Urothelium cell line (cell line): ENCODE measurements at places on chromosomes 1 and 21.

GRCh38 chr1:78005755-78006154 lies 1.0 kb downstream of the DNAJB4 start:
- peak; percentile 28 for DNase-seq

DNA sequence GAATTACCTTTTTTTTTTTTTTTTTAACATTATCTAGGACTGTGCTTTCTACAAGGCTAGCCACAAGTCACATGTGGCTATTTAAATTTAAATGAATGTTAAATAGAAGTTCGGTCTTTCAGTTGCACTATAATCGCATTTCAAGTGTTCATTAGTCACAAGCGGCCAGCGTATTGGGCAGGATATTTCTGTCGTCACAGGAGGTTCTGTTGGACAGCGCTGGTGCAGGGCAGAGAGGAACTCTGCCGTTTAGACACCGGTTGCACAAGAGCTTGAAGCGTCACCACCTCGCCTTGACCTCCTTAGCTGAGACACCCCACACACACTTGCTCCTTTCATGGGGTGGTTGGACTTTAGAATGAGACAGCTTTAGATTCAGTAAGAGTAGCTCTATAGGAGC lies 64.1 kb downstream of the BACE2 start:
- DNase-seq: no peak

GRCh38 chr1:209048941-209049669 lies 534.4 kb upstream of the CAMK1G start:
- DNase-seq: peak; percentile 65

DNA sequence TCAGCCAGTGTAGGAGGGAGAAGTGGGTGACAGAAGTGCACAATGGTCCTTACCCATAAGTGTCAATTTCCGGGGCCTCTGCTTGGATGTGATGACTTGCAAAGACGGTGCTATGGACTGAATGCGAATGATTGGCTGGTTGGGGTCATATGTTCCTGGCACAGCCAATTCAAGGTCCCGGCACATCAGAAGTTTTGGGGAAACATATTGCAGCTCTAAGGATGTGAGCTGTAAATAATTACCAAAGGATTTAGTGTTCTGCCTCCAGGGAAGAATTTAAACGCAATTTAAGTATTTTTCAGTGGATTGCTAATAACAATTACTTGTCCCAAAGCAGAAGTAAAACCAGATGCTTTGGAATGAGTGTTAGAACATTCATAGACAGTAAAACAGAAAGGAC lies 26.9 kb upstream of the EXOSC10 start:
- no peak for DNase-seq

- DNase-seq: no peak
Observed at GRCh38 chr1:101237229-101237837, 514 bp downstream of the S1PR1 start.

- no peak for DNase-seq
Observed at GRCh38 chr1:54681358-54681757, 34.3 kb upstream of the TTC4 start.

- no peak for DNase-seq
Observed at GRCh38 chr21:16476056-16476825, 746.5 kb downstream of the USP25 start.

- no peak for DNase-seq
Observed at GRCh38 chr1:18139198-18139981, 31.8 kb downstream of the IGSF21 start.

DNA sequence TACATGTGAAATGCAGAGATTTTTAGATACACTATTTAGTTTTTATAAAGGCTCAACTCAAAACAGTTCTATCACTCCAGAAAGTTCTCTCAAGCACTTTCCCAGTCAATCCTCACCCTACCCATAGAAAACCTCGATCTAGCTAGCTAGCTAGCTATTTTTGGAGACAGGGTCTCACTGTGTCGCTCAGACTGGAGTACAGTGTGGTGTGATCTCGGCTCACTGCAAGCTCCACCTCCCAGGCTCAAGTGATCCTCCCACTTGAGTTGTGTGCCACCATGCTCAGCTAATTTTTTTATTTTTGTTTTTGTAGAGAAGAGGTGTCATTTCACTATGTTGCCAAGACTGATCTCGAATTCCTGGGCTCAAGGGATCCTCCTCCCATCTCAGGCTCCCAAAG lies 236.9 kb downstream of the RERE start:
- no peak for DNase-seq

- no peak for DNase-seq
Observed at GRCh38 chr1:59204001-59204400, 92.9 kb upstream of the FGGY start.

- no peak for DNase-seq
Observed at GRCh38 chr21:41666641-41667081, 100.2 kb downstream of the RIPK4 start.

- DNase-seq: no peak
Observed at GRCh38 chr1:98420376-98421084, 241.0 kb upstream of the SNX7 start.

GRCh38 chr1:11918799-11919519 lies 7.3 kb downstream of the KIAA2013 start:
- peak; percentile 76 for DNase-seq

DNA sequence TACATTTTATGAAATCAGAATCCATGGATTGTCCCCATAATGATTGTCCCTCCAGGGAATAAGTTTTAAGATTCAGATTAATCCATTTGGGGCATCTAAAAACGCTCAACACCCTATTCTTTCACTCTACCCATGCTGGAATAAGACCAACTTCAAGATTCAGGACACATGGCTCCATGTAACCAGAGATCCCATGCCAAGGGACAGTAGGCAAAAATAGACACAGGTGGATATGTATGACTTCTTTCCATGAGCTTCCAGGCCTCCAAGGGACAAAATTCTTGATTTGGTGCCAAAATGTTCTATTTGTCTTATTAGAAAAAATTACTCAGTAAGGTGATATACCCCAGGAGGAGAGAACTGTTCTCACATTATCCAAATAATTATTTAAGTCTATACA lies 178.8 kb downstream of the NRIP1 start:
- no peak for DNase-seq

GRCh38 chr1:94892604-94893254 lies 34.2 kb downstream of the CNN3 start:
- no peak for DNase-seq

- DNase-seq: no peak
Observed at GRCh38 chr1:35932158-35932636, 1.3 kb downstream of the AGO3 start.

DNA sequence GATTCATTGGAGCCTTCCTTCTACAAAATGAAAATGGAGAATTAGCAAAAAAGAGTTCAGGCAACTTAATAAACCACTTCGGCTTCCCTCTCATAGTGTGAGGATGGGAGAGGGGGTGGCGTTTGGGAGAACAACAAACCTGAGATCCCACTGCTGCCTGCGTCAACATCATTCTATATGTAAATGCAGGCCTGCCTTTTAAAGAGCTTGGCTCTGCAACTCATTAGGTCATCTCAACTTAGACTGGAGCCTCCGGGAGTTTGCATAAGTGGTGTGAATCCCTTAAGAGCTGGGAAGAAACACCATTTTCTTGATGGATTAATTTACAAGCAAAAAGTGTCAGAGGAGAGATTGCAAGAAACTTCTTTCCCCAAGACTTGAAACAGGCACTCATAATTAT lies 127.6 kb upstream of the DAB1 start:
- no peak for DNase-seq

GRCh38 chr21:29332461-29333362 lies 34.0 kb downstream of the BACH1 start:
- DNase-seq: no peak

GRCh38 chr21:25580912-25581260 lies 26.4 kb downstream of the MRPL39 start:
- no peak for DNase-seq

DNA sequence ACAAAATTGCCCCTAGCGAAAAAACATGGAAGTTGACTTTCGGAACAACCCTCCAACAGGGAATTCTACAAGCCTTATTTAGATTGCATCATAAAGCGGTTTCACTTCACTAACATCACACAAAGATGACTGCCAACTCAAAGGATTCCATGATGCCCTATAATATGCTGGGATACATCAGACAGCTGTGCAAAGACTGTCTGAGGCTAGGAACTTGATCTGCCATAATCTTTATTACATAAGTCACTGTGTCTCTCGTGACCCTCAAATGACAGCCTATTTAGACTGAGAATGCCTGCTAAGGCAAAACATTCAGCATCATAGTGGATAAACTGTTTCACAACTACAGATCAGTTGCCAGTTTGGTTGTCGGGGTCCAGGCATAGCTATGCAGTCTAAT lies 23.8 kb downstream of the FH start:
- DNase-seq: no peak

- no peak for DNase-seq
Observed at GRCh38 chr1:171252482-171252881, 4.2 kb downstream of the FMO1 start.

GRCh38 chr1:8120693-8121260 lies 94.7 kb upstream of the ERRFI1 start:
- no peak for DNase-seq

- DNase-seq: no peak
Observed at GRCh38 chr1:200147094-200147493, 119.6 kb downstream of the NR5A2 start.

GRCh38 chr1:203320591-203321272 lies 15.4 kb downstream of the BTG2 start:
- DNase-seq: no peak

GRCh38 chr1:22870201-22870871 lies 102.3 kb downstream of the LACTBL1 start:
- DNase-seq: no peak

GRCh38 chr1:243693800-243694199 lies 156.2 kb downstream of the AKT3 start:
- DNase-seq: no peak

DNA sequence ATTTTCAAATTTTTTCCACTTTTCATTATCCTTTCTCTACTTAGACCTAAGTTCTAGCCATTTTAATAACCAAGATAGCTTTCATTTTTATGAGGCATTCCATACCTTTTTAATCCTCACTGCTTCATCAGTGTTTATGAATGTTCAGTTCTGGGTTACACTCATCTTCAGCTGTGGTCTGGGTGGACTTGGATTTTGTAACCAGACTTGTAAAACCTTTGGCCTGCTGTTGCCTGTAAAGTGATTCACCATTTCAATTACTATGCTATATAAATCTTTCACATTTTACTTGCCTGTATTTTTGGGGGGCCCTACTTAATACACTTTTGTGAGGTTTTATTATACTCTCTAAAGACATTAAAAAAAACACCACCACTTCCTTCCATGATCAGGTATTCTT lies 46.2 kb downstream of the USP25 start:
- DNase-seq: no peak

DNA sequence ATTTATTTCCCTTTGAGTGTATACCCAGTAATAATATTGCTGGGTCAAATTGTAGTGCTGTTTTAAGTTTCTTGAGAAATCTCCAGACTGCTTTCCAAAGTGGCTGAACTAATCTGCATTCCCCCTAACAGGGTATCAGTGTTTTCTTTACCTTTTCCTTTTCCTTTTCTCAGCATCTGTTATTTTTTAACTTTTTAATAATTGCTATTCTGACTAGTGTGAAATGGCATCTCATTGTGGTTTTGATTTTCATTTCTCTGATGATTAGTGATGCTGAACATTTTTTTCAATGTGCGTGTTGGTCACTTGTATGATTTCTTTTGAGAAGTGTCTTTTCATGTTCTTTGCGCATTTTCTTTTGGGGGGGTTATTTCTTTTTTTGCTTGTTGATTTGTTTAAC lies 374.9 kb upstream of the BRINP3 start:
- no peak for DNase-seq

- DNase-seq: no peak
Observed at GRCh38 chr1:207067665-207068064, 14.6 kb downstream of the PFKFB2 start.

GRCh38 chr1:24303600-24303999 lies 15.6 kb upstream of the GRHL3 start:
- DNase-seq: no peak

DNA sequence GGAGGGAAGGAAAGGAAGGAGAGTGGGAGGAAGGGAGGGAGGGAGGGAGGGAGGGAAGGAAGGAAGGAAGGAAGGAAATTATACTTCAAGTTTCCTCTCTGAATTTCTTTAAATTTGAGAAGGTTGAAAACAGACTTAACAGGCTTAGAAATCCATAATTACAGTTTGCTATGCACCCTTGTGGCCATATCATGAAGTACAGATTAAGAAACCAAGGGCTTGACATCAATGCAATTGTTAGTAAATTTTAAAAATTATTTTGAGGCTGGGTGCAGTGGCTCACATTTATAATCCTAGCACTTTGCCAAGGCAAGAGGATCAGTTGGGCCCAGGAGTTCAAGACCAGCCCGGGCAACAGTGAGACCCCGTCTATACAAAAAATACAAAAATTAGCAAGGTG lies 14.4 kb downstream of the ANP32E start:
- DNase-seq: no peak

- no peak for DNase-seq
Observed at GRCh38 chr1:185376288-185376687, 59.2 kb upstream of the IVNS1ABP start.

DNA sequence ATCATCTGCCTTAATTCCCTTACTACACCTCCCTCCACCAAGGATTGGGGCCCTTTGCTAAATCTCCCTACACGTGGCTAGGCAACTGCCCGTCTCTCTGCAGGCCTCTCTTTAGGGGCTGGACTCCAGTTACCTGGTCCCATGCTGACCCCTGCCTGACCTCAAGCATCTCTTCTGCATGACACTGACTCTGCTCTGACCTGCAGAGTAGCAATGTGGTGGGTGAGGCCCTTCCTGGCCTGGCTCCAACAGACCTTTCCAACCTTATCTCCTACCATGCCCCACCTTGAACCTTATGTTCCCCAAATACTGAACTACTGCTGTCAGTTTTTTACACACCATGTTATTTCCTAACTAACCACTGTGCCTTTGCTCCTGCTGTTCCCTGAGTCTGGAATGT lies 45.9 kb upstream of the EPS15 start:
- no peak for DNase-seq

DNA sequence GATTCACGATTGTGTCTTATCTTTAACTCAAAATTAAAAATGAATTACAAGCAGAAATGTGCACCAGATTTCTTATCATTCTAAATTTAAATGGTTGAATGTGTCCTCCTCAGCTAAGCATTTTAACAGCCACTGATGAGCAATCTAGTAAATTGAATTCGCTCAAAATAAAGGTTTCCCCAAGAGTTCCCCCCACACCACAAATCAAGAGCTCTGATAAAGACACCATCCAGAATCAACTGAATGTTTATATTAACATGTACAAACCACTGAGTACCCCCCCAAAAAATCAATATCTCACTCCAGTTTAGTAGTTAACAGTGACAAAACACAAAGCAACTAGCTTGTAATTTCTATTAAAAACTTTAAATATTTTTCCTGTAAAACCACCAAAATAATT lies 1.9 kb downstream of the GPBP1L1 start:
- DNase-seq: no peak

DNA sequence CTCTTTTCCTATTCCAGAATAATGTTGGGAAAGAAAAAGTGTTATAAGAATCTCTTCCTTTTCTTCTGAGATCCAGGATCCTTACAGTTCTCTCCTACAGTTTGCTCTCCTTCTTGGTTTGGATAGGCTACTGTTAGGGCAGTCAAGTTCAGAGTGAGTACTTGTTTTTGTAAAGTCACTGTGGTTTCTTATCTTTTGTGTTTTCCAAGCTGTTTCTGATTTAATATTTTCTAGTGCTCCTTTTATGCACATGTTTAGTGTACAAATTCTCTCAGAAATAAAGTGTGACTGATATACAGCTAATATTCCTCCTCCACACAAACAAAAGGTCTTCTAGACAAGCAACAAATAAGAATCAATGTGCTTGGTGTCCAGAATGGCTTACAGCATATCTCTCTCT lies 107.7 kb downstream of the BACH1 start:
- DNase-seq: no peak

GRCh38 chr1:41876576-41877445 lies 41.9 kb downstream of the HIVEP3 start:
- no peak for DNase-seq
